ENCODE measurements at places on chromosomes 13 and 19.

DNA sequence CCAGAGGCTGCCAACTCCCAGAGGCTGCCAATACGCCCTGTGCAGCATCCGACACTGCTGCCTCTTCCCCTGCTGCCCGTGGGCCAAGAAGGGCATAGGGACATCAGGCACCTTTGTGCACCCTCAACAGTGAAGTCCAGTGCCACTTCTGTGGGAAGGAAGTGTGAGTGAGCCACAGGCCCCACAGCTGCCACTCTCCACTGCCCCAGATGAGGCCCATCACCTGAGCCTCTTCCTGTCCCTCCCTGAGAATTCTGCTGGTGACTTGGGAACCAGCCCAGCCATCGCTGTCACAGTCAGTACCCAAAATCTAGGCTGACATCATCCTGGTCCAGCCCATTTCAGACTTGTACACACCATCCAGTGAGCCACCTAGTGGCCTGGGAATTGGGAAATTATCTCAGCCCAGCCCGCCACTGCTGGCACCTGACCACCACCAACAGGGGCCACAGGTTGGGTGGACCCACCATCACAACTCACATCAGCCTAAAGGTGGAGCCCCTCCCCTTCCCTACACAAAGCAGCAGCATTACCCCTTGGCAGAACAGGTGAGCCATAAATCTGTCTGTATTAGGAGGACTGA, 733.9 kb upstream of the KLHL1 start:
- DNase-seq = no peak

GRCh38 chr13:97600458-97601075, 166.6 kb downstream of the RAP2A start:
- DNase-seq = no peak

GRCh38 chr19:2775556-2776430, 7.3 kb downstream of the SGTA start:
- DNase-seq = peak; percentile 34

- DNase-seq = no peak
These were observed 1775.1 kb upstream of the PCDH20 start for GRCh38 chr13:63190742-63191141.

DNA sequence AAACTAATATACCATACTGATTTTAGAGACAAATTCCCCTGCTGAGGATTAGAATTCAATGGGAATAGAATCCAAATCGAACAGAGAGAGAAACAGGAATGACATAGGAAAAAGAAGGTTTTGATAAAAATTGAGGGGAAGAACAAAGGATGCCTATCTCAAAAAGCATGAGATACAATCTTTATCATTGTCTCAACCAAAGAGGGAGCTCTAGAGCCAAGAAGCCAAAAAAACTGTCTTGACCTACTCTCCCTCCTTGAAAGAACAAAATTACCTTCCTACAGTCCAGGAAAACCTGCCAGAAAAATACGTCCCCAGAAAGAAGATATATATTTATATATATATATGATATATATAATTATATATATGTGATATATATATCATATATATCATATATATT, 39.2 kb upstream of the MIR17HG start:
- DNase-seq = no peak

- no peak for DNase-seq
These were observed 1.4 kb downstream of the GPX4 start for GRCh38 chr19:1105008-1105872.

- no peak for DNase-seq
These were observed 48.3 kb upstream of the INTS6 start for GRCh38 chr13:51501096-51501495.

- DNase-seq = no peak
These were observed 1450.0 kb downstream of the UQCRFS1 start for GRCh38 chr19:27762933-27763332.

DNA sequence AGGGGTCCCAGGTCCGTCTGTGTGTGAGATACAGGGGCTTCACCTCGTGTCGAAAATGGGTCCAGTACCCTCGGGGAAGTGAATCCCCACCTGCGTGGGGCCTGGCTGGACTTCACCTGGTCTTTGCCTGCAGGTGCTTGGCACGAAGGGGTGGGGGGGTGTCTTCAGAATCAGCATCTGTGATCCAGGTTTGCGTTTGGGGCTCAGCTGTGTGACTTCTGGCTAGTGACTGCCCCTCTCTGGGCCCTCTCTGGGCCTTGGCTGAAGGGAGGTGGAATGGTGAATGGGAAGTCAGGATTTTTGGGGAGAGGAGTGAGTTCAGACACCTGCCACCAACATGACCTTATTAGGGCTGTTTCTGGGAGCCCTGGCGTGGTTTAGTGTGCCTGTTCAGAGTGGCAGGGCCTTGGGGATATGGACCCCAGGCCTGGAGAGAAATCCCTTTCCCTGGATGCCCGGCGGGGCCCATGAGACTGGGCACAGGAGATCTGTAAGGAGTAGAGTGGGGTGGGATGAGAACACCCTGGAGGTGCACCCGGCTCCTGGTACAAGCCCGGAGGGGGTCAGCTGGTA, 2.7 kb downstream of the CELF5 start:
- no peak for DNase-seq

- DNase-seq = no peak
These were observed 14.8 kb upstream of the DNAJC15 start for GRCh38 chr13:43008596-43008995.

GRCh38 chr13:107190065-107190464, 622.1 kb upstream of the ARGLU1 start:
- no peak for DNase-seq

- DNase-seq = no peak
These were observed 58.4 kb upstream of the FAM216B start for GRCh38 chr13:42722883-42723539.

DNA sequence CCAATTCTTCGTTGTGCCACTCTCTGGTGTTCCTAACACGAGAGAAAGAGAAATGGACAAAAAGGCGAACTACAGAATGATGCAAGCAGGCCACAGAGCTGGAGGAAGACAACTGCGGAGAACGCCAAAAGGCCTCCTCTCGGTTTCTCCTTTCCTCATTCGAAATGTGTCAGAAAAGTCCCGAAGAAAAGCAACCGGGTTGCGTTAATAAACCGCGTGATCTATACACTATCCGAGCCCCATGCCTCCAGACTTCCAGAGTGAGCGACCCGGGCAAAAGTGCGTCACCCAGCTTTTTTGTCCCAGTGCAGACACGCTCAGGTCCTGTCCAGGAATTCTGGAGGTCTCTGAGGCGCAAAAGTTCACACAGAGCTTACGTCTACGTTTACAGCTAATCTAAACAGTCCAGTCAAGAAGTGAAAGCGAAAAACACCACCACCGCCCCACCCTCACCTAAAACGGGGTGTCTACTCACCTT, 413 bp downstream of the N4BP2L2 start:
- DNase-seq = no peak

- DNase-seq = no peak
These were observed 2.1 kb downstream of the RPL18A start for GRCh38 chr19:17861542-17862402.

DNA sequence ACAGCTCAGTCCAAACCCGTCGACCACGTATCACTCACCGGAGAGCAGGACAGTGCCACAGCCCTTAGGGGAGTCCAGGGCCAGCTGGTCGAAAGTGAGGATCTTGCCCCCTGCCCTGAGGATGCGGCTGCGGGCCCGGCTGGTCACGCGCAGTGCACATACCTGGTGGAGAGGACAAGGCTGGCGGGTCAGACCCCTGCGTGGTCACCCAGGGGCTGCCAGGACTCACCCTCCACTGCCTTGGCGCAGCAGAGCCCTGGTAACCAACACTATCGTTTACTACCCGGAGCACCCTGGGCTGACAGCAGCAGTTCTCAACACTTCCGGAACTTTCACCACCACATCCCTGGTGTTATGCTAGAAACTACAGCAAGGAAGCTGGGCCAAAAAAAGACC, 1.2 kb upstream of the FAM83E start:
- no peak for DNase-seq

DNA sequence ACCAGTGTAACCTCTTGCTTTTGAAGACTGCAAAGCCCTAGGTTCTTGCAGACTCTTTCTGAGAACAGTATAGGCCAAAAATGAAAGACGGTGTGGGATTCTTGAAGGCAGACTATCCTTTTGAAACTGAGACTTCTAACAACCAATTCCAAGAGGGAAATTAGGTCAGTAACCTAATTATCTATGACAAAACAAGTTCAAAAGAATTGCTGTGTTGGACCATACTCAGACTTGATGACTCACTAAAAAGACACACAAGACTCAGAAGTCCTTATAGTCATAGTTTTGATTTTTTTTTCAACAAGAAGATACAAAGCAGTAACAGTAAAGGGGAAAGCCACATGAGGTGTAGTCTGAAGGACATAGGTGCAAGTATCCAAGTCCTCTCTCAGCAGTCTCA, 624.0 kb upstream of the GPC6 start:
- DNase-seq = no peak

DNA sequence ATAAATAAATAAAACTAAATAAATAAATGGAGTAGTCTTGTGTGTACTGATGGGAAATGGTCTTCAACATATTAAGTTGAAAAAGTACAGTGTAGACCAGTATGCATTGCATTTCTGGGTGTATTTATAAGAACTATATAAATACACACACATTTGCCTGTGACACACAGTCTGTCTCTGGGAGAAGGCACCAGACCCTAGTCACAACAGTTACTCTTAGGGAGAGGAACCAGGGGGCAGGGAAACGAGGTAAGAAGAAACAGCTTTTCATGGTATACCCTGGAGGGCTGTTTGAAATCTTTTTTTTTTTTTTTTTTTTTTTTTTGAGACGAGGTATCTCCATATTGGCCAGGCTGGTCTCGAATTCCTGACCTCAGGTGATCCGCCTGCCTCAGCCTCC, 2.8 kb upstream of the S1PR2 start:
- DNase-seq = no peak

GRCh38 chr19:10238172-10238783, 7.1 kb upstream of the S1PR2 start:
- DNase-seq = no peak

- no peak for DNase-seq
These were observed 14.9 kb upstream of the FRY start for GRCh38 chr13:32016631-32017030.

DNA sequence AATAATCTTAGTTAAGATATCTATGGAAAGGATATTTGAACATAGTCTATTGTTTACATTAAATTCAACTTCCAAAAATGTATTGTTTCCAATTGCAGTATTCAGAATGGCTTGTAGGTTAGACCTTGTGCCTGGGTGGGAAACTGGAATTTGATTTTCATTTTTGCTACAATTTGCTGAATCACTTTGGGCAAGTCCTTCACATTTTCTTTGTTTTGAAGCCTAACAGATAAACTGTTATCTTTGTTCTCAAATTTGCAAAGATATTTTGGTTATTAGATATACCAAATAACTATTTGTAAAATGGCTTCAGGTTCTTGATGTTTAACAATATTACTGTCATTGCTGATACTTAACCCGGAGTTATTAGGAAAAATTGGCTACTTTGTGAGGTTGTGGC, 82.6 kb downstream of the WDFY2 start:
- DNase-seq = no peak

- no peak for DNase-seq
These were observed 13.8 kb downstream of the SPRYD7 start for GRCh38 chr13:49922301-49922700.

- DNase-seq = no peak
These were observed 199.0 kb downstream of the NUFIP1 start for GRCh38 chr13:44790289-44790688.

DNA sequence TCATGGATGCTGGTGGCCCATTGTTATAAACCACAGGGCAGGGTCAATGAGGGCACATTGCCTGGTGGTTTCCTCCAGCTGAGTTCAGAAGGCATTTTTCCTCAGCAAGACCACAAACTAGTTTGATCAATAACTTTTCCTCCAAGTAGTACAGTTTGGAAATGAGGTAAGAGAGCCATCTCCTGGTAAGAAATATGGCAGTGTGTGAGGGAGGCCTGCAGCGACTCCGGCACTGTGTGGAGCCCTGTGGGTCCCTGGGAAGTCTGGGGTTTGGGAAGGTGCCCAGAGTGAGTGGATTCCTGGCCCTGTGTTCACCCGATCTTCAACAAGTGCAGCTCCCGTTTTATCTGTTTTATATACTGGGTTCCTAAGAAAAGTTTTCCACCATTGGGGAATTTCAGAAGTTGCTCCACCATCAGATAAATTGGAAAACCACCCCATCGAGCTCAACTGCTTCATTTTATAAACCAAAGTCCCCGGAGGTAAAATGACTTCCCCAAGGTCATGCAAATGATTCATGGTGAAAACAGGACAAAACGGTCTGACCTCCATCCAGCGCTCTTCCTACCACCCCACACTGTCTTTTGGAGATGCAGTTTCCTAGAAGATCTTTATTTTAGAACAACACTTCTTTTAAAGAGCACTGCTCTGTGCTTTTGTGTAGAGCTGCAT, 148.4 kb downstream of the KATNAL1 start:
- no peak for DNase-seq

DNA sequence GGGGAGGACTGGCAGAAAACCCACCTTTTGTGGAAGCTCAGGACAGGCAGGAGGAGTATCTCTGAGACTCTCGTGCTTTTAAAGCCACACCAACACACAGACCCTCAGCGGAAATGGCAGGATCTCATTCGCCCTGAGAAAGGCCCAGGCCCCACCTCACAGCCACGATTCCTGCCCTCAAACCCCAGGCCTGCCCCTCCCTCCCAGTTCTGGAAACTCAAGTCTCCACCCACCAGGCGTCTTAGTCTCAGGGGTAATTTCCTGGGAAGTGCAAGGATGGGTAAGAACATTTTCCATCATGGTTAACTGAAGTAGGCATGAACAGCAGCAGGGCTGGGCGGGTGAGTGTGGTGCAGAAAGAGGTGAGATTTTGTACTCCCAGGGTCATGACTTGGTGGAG, 8.0 kb upstream of the PDE4C start:
- DNase-seq = no peak

GRCh38 chr13:74230984-74231501, 96.8 kb upstream of the KLF12 start:
- no peak for DNase-seq

DNA sequence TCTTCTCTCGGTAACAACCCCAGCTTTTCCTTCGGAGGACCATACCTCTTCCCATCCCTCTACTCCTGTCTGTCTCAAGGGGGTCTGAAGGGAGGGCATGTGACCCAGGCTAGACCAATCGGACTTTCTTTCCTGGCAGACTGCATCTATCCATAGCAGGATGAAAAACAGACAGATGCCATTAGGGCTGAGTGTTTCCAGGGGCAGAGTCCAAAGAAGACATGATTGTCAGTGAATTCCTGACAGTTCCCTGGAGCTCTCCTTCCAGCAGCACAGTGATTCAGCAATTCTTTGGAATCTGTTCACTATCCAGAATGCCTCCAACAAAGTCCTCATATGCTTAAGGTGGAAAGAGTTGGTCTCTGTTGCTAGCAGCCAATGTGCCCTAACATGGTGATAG, 189.8 kb downstream of the KCTD12 start:
- DNase-seq = no peak

GRCh38 chr13:98838776-98839175, 86.3 kb upstream of the SLC15A1 start:
- DNase-seq = no peak

- no peak for DNase-seq
These were observed 7.8 kb upstream of the C19orf84 start for GRCh38 chr19:51398096-51398704.

All from stimulated activated CD4-positive, alpha-beta T cell treated with anti-CD3 and anti-CD28 coated beads, Interleukin-12 subunit alpha, Interleukin-12 subunit beta, amount 100 ng/mL, for 24 hours (primary cell).